ENCODE measurements at places on chromosomes 6 and 20.

DNA sequence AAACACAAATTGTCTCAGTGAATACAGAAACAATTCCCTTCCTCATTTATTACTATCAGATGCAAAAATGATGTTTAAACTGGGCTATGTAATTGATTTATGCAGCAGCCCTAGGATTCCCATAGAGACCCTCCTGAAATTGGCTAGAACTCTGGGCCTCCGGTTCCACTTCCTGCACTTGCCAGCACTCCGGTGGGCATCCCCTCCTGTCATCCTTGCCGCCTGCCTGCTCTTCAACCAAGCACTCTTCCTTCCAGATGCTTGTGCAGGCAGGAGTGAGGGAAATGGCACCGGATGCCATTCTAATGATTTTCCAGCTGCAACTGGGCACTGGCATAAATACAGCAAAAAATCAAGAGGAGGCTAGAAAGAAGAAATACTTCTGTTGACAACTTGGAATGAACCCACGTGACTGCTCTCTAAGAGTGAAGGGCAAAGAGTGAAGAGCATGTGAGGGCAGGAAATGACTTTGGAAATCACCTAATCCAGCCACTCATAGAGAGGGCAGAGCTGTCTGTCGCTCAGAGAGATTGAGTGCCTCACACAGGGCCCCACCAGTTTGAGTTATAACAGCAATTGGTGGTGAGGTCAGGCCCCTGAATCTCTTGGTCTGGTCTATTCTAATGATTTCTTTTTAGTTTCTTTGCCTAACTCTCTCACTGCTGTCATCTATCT is 3.7 kb upstream of the NEDD9 start:
- DNase-seq, result no peak

DNA sequence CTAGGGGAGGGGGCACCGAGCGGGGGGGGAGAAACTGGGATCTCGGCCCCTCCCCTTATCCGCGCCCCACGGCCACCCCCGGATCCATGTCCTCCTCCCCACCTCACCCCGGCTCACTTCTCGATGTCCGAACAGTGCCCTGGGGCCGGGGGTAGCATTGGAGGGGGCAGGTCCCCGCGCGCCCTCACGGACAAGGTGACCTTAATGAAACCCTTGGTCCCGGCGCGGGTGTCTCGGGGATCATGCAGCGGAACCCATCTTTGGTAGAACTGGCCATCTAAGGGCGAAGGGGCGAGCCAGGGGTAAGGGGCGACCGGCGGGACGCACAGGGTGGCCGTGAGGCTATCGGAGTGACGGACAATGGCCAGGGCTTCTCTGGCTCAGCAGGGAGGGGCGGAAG is 13.6 kb upstream of the SPAG4 start:
- DNase-seq, result no peak

DNA sequence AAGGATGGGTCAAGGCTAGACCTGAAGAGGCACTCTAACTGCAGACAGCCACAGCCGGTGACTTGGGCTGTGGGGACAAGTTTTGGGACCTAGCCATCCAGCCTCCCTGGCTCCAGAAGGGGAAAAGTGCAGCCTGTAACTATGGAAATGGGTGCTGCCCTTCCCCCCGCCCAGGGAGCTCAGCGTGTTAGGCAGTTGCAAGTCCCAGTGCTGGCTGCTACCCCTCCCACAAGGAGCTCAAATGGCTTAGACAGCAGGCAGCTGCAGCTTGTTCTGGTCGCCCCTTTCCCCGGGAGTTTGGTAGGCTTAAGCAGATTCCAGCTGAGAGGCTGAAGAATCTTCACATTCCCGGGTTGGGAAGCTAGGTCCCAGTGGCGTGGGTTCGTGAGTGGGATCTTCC is 162.6 kb downstream of the FAM83B start:
- DNase-seq, result no peak

DNA sequence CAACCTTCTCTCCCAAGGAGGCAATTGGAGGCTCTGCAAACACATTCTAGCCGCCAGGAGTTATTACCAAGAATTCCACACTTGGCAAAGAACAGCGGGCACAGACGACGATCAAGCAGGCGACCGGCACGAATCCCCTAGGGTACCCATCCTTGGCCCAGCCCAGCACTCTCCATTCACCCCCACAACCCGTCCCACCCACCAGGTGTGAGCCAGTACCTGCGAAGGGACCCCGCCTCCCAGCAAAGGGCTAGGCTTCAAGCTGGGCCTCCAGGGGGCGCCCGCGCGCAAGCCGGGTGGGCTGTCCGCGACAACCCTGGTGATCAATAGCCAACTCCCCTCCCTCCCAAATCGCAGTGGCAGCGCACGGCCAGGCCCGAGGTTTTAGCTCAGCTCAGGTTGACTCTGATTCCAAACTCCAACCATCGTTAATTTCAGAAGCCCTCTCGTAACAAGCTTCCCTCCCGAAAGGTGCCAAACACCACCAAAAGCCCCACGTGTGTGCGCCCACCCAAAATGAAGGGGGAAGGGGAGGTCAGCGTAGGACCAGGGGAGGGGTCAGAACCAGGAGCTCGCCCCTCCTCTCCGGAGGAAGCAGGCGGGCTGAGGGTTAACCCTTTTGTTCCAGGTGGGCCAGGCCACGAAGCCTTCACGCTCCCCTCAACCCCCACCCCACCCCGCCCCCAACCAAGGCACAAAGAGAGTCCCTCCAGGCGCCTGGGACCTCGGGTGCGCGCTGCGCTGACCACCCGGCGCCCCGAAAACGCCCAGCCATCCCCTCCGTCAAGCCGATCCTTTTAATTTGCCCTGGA is 2.1 kb downstream of the SALL4 start:
- peak; percentile 5 for DNase-seq

DNA sequence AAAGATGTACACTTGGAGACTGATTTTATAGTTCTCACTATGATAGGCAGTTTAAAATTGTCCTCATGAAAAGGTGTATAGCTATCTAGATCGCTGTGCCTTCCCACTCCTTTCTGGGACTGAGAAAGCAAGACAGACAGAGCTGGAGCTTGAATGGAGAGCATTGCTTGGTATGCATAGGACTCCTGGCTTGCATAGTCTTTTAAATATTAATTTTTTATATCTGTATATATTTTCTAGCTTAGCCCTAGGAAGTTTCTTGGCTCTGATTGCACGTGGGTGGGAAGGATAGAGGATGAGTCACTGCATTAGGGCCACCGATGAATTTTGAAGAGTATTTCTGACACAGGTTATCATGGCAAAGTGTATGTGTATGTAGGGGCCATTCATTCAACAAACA is 150.0 kb upstream of the SPACA1 start:
- no peak for DNase-seq

- no peak for DNase-seq
Measured at GRCh38 chr6:149867876-149868640, 3.9 kb upstream of the LRP11 start.

GRCh38 chr6:26118999-26119398 is 31.8 kb downstream of the HFE start:
- DNase-seq, result no peak
